ENCODE measurements at places on chromosomes 5 and 9.

- no peak for DNase-seq
Observed at GRCh38 chr5:125228363-125229070, 482.1 kb upstream of the ZNF608 start.

DNA sequence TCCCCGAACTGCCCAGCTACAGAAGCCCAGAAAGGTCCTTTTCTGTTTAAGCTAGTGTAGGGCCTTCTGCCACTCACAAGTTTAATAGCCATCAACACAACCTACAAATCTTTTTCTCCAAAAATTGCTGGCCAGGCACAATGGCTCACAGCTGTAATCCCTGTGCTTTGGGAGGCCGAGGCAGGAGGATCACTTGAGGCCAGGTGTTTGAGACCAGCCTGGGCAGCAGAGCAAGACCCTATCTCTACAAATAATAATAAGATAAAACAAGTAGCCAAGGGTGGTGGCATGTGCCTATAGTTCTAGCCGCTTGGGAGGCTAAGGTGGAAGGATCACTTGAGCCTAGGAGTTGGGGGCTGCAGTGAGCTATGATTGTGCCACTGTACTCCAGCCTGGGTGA is 176.4 kb downstream of the HSD17B3 start:
- no peak for DNase-seq

GRCh38 chr5:54332720-54333119 is 22.3 kb upstream of the ARL15 start:
- no peak for DNase-seq

DNA sequence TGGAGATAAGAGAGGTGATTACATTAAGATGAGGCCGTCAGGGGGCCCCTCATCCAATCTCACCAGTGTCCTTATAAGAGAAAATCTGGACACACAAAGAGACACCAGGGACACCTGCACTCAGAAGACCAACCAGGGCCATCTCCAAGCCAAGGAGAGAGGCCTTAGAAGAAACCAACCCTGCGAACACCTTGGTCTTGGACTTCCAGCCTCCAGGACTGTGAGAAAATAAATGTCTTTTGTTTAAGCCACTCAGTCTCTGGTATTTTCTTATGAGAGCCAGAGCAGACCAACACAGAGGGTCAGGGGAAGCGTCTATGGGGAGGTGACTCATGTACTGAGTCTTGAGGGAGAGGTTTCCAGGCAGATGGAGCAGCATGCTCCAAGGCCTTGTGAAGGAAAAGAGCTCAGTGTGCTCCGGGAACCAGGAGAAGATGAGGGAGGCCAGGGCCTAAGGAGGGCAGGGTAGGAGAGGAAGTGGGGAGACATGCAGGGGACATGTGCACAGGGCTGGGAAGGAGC is 5.4 kb downstream of the PHYKPL start:
- no peak for DNase-seq

GRCh38 chr9:36426945-36427344 is 26.9 kb upstream of the RNF38 start:
- no peak for DNase-seq

DNA sequence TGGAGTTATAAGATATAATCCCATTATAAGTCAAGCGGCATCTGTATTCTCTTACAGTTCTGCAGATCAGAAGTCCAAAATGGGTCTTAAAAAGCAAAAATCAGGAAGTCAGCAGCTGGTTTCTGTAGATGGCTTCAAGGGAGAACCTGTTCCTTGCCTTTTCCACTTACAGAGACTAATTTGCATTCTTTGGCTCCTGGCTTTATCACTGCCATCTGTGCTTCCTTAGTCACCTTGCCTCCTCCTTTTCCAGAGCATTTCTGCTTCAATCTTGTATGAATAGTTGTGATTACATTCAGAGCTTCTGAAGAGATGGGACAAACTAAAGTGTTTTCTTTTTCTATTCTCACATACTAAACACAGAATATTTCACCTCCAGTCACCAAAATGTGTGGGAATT is 647.3 kb upstream of the GRAMD2B start:
- no peak for DNase-seq

GRCh38 chr9:6833518-6834192 is 75.9 kb downstream of the KDM4C start:
- no peak for DNase-seq

DNA sequence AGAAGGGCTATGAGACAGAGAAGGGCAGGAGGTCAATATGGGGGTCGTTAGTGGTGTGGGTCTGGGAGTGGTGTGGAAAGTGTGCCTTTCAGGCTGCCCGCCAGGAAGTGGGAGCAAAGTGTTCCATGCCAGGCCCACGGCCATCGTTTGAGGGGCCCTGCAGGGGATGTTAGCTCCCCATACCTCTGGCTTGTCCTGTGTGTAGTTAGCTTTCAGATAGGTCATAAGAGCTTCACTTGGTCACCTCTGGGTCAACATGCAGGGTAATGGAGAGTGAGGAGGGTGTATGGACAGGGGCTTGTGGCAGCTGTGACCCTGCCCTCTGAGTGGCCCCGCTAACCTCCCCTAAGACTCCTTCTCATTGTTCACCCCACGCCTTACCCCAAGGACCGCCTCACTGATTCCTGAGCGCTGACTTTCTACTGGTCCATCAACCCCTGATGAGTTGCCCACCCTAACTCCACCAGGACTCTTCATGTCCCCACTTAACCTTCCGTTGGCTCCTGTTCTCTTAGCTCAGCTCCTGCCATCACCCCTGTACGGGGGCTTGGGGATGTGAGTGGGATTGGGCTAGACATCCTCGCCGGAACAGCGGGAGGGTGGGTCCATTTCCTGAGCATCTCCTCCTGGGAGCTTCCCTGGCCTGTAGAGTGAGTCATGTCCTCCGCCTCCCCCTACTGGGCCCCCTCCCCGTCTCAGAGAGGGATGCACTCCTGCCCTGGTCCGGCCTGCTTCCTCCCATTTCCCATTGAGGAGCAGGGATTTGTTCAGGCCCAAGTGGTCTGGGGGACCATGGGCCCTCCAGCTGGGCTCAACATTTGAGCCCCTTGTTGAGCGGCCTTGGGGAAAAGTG is 125.7 kb downstream of the FGF18 start:
- no peak for DNase-seq

DNA sequence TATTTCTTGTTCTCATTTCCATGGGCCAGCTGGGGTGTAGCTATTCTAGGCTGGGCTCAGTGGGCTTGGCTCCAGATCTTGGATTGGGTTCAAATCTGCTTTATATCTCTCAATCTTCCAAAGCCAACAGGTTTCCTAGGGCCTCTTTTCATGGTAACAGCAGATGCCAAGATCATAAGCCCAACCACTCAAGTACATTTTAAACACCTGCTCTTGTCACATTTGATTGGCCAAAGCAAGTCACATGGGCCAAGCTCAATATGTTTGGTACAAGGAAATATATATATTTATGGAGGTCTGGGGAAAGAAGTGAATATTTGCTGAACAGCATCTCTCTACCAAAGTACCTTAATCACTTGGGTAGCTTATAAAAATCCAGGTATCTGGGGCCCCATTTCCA is 49.5 kb downstream of the MRRF start:
- no peak for DNase-seq

GRCh38 chr9:42388846-42389245 is 205.4 kb downstream of the SPATA31A6 start:
- no peak for DNase-seq

GRCh38 chr9:130852801-130853200 is 17.7 kb downstream of the ABL1 start:
- DNase-seq: no peak

DNA sequence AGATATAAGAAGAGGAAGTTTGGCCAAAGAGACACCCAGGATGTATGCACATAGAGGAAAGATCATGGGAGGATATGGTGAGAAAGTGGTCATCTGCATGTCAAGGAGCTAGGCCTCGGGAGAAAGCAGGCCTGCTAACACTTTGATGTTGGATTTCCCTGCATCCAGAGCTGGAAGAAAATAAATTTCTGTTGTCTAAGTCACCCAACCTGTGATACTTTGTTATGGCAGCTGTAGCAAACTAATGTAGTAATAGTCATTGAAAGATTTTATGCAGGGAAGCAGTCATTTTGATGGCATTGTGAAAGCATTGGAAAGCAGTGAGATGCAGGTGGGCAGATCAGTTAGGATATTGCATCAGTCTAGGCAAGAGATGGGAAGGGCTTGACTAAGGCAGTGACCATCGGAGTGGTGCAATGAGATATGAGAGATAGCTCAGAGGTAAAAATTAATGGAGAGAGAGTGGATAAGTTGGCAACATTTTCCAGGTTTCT is 24.5 kb upstream of the FOCAD start:
- no peak for DNase-seq

- no peak for DNase-seq
Observed at GRCh38 chr5:39192450-39193160, 26.8 kb downstream of the FYB1 start.

DNA sequence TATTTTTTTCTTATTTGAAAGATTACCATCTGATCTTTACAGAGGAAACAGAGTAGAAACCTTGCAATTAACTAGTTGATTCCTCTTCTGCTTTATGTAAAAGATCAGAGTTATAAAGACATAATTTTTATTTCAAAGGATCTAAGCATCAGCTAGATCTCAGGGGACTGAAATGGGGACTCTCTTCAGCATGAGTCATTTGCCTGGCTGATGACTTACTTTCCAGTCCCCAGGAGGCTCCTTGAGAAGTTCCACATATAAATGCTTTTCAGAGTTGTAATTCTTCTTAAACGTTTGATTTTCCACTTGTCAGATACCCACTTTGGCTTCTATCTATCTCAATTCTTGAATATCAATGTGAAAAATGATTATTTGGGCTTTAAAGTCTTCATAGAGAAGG is 389.4 kb downstream of the RAB3C start:
- DNase-seq: no peak
